ENCODE measurements at places on chromosomes 3 and 15.

- no peak for DNase-seq
Observed at GRCh38 chr3:130480736-130481135, 36.2 kb upstream of the COL6A6 start.

GRCh38 chr3:196518966-196519717 lies 4.0 kb upstream of the SMCO1 start:
- DNase-seq: peak; percentile 72

DNA sequence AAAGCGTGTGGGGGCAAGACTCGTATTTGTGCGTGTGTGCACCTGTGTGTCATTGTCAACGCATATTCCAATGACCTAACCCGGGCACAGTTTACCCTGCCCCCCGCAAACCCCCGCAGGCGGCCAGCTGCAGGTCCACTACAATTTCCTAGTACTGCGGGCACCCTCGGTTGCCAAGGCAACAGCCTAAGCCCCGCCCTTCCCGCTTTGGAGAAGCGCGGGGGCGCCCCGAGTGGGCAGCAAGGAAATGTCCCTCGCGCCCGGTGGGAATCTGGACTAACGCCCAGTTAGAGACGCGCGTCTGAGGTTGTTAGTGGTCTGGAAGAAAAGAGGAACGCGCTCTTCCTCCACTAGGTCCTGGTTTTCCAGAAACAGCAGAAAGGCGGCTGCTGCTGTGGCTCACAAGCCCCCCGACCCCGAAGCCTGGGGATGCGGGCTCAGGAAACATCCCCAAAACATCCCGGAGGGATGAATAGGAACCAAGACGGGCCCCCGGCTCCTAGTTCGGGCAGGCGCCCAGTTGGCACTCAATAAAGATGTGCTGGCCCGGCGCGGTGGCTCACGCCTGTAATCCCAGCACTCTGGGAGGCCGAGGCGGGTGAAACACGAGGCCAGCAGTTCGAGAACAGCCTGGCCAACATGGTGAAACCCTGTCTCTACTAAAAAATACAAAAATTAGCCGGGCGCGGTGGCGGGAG lies 1.1 kb downstream of the ABHD14A start:
- DNase-seq: no peak

- no peak for DNase-seq
Observed at GRCh38 chr3:196590279-196590678, 21.8 kb downstream of the FBXO45 start.

- no peak for DNase-seq
Observed at GRCh38 chr3:49469037-49469935, 781 bp upstream of the DAG1 start.

- DNase-seq: no peak
Observed at GRCh38 chr3:125057186-125057850, 1.5 kb upstream of the HEG1 start.

DNA sequence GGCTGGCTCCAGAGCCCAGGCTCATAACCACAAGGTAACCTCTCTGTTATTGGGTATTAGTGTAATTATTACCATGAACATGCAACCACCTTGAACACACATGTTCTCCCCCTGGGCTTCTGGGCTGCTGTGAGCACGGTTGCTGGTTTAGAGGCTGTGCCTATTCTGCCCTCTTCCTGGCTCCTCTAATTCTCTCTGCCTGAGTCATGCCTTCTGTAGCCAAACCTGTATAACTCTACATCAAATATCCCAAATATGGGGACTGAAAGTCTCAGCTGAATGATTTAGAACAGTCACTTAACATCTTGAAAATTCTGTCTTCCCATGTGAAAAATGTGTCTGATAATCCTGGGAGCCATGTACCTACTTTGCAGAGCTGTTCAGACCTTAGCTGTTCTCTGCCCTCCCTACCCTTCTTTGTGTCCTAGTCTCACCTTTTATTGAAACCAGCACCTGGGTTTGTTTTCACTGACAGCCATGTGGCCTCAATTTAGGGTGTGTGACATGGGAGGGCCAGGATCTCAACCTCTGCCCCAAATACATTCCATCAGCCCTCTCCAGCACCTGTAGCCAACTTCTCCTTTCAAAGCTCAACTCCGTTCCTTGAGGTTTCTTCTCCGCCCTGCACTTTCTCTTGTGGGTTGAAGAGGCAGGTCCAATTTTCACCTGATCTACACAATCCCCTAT lies 60.7 kb downstream of the PDZRN3 start:
- DNase-seq: no peak

- DNase-seq: no peak
Observed at GRCh38 chr3:52479877-52480575, 15.1 kb upstream of the STAB1 start.

DNA sequence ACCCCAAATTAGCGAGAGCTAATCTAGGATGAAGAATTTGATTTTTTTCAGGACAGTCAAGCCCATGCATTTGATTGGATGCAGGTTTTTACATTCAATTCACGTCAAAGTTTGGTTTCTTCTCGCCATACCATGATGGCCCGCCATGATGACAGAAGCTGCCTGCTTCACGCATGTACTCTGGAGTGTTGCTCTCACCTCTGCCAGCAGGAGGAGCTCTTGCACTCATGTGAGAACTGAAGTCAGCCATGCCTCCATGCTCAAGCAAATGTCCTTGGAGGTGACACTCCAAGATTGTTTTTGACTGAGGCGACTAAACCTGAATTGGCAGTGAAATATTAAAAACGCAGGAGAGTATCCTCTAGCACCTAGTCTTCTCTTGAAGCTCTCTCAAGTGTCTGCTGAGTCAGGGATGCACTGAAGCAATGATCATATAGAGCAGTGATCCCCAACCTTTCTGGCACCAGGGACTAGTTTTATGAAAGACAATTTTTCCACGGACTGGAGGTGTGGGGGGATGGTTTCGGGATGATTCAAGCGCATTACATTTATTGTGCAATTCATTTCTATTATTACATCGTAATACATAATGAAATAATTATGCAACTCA lies 120.9 kb downstream of the SAMMSON start:
- peak; percentile 80 for DNase-seq

Measured in activated T-cell treated with anti-CD3 and anti-CD28 coated beads, Interleukin-2, amount 50 U/mL, for 48 hours (primary cell).